Eye (tissue), 1 donor: ENCODE measurements at places on chromosomes 13 and 19.

- DNase-seq: no peak
Measured at GRCh38 chr13:32904266-32904665, 112.0 kb upstream of the KL start.

DNA sequence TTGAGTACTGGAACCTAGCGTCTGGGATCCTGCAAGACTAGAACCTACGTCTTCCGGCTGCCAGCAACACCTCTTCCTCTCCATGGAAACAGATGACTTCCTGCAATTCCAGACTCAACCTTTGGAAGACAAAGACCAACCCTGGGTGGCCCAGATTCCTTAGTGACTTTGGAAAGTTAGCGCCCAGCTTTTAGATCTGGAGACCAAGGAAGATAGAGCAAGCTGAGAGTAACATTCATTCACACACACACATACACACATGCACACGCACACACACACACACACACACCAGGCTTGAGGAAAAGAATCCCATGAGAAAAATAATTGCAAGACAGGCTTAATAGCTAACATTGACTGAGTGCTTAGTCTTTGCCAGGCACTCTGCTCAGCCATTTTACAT lies 788.9 kb downstream of the UQCRFS1 start:
- no peak for DNase-seq

DNA sequence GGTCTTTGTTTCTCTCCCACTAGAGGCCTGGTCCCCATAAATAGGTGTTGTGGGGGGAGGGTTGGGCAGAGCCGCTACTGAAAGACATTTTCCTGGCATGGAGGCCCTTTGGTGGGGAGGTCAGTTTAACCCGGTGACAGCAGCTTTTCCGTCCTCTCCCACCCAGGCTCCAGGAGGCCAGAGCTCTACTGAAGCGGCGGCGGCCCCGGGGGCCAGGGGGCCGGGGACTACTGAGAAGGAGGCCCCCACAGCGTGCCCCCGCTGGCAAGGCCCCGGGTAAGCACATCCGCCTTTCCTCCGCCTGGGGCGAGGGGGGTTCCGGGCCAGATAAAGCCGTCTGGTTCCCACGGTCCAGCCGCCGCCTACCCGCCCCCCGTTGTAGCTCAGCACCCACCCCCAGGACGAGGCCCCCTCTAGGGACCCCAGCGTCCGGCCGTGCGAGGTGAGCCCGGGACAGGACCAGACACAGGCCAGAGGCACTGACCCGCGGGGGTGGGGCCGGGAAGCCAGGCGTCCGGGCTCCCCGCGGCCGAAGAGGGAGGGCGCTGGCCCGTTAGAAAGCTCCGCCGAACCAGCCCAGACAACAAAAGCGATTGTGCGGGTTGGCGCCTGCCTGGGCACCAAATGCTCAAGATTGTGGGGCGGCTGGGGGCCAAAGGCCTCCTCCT lies 1.1 kb upstream of the LTBP4 start:
- DNase-seq: no peak

DNA sequence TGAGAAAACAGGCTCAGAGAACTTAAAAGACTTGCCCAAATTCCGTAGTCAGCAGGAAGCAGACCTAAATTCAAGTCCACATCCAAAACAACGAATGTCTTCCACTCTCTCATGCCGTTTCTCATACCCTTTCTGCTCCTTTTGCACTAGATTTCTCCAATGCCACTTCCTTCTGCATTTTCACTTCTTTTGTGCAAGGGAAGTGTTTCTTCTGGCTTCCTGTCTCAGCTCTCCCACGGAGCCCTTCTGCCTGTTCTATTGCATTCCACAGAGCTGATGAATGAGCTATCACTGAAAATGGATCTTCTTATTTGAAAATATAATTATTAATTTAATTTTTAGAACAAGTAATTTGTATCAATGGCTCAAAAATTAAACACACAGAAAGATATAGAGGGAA lies 56.1 kb upstream of the STK24 start:
- DNase-seq: no peak

DNA sequence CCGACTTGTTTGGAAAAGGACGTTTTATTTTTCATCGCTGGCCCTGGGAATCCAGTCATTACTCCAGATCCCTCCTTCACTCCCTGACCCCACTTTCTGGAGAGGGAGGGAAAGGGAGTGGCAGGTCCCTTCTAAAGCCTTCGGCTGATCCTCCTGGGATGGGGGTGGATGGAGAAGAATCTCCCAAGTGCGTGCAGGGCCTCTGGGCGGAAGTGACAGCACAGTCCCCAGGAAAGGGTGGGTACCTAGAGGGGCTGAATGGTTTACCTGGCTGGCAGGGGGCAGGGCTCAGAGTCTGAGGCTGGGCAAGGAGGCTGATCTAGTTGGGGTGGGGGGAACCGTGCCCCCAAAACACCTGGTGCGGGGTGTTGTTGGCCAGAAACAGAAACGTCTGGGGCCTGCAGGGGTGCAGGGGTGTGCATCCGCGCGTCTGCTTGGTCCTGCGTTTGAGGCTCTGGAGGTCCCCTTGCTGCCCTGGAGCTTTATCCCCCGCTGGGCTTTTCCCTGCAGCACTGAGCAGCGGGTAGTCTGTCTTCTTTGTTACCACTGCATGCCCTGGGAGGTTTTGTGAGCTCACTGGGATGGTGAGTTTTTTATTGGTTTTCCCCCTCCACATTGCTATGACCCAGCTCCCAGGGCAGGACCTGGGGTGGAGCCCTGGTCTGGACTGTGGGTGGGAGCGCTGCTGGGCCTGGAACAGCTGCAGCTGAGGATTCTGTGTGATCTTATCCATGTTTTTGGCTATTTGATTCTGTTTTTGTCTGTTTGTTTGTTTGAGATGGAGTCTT lies 3.0 kb upstream of the ZNF628 start:
- DNase-seq: no peak

- DNase-seq: peak; percentile 68
Measured at GRCh38 chr19:17025991-17026658, 485 bp downstream of the CPAMD8 start.

DNA sequence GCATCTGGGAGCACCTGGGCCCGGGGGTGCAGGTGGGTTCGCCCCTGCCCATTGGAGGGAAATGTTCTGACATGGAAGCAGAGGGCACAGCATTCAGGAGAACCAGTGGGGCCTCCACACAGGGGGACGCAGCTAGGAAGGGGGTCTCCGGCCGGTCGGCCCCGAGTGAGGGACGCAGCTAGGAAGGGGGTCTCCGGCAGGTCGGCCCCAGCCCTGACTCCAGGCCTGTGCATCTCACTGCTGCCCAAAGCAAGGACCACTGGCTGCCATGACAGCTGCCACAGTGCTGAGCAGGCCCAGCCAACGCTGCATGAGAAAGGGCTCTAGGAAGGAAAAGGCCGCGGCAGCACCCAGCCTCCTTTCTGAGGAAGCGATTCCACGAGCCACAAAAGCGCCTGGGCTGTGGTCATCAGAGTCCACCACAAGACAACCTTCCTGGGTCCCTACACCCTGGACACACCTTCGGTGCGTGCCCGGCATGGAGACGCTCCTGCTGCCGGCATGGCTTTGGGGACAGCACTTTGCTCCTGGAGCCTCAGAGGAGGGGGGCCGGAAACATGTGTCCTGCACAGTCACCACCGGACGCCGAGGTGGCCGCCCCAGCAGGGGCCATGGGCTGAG lies 9.7 kb downstream of the RASA3 start:
- no peak for DNase-seq

GRCh38 chr13:113110048-113110851 lies 4.7 kb downstream of the F7 start:
- DNase-seq: peak; percentile 71

- peak; percentile 95 for DNase-seq
Measured at GRCh38 chr19:510606-511100, 3.4 kb downstream of the TPGS1 start.

DNA sequence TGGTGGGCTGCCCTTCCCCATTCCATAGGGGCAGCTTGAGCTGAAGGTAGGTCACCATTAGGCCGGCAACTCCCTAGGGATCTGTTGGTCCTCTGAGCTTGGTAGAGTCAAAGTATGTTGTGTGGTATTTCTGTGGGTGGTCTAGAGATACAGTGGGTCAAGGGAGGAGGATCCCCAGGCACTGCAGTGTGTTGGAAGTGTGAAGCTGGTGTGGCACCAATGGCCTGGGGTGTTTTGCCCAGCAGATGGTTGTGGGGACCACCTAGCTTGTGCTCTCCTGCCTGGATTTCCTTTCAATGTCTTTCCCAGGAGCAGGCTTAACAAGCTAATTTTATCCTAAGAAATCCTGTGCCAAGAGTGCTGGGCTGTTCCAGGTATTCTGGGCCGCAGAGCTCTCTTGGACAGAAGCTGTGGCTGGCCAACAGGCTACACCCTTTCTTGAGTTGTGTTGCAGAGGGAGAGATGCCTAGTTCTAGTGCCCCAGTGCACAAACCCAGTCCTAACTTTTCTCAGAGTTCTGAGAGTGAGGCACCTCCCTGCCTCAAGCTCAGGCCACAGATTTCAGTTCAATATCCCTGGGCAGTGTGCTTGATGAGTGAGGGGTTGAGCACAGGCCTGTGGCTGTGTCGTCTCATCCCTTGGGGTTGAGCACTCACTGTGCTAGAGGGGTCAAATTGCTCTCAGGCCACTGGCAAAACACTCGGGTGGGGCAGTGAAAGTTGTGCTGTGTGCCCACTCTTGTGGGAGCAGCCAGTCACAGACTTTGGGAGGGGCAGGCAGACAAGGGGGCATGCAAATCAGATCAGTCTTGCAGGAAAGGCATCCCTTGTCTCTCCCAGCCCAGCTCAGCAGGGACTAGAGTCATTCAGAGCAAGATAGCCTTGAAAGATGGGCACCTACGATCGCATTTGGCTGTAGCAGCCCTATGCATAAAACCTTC lies 1806.1 kb upstream of the MIR17HG start:
- DNase-seq: no peak

- DNase-seq: peak; percentile 40
Measured at GRCh38 chr13:96821381-96821780, 172.9 kb downstream of the OXGR1 start.

DNA sequence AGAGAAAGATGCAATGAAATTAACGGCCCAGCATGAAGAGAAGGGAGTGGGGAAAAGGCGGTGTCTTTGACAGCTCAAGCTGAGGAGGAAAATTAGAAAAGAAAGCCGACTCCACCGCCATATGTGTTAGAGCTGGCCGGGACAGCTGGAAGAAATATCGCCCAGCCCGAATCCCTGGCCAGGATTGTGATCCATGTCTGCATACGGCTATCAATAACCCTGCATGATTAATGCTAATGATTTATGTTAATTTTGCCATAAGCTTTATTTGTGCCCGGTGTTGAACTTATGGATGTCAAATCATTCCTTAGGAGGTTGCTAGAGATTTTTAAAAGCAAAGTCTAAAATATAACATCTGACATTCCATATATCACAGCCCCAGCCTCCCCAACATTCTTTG lies 263.4 kb upstream of the ZNF507 start:
- DNase-seq: no peak

DNA sequence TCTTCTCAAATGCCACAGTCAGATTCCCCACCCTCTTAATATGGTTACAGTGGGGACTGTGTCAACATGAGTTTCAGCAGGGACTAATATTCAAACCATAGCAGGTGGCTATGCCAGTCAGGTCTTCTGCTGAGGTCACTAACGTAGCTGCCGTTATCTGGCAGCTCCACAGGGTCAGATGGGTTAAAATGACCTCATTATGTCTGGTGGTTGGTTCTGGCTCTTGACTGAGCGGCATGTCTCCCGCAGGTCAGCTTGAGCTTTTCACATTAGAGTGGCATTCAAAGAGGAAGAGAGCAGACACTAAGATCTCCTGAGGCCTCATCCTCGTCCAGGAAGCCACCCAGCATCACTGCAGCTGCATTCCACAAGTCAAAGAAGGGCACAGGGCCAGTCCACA lies 21.4 kb upstream of the IPO5 start:
- peak; percentile 62 for DNase-seq

DNA sequence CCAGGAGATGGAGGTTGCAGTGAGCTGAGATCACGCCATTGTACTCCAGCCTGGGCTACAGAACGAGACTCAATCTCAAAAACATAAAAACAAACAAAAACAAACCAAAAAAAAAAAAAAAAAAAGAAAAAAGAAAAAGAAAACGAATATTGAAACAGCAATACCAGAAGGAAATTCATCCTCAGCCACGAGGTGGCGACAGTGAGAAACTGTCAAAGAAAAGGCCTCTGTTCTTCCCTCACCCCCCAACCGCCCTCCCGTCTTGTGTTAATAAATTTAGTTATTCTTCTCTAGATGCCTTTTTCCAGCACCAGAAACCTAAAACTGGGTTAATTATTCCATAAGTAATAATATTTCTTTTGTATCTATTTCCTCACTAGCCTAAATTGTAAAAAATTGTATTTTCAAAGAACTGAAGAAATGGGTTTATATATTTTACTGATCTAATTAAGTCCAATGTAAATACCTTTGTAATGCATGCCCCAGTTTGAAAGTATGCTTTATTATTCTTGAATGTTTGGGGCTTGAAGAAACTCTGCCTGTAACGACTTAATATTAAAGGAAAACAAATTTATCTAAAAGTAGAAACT lies 38.6 kb downstream of the LIG4 start:
- DNase-seq: peak; percentile 12

DNA sequence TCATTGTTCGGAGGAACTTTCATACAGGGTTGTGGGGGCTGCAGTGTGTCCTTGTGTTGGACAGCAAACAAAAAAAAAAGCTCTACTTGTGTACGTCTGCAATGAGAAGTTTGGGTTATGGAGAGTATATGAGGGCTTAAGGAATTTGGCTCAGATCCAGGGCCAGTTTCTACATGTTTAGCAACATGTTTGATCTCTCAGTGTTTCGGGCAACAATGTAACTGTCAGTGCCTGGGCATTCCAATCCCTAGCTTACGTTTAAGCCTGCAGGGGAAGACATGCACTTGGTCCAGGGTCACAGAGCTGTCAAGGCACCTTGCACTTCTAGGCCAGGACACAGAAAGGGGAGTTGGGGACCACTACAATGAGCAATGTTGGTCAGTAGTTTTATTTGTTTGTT lies 13.9 kb downstream of the ZNF543 start:
- peak; percentile 45 for DNase-seq

GRCh38 chr13:99985241-99985874 lies 3.8 kb downstream of the ZIC2 start:
- peak; percentile 76 for DNase-seq

GRCh38 chr13:76123548-76123947 lies 487.4 kb downstream of the LMO7 start:
- no peak for DNase-seq

GRCh38 chr13:105660561-105660960 lies 874.9 kb downstream of the EFNB2 start:
- no peak for DNase-seq

- DNase-seq: peak; percentile 77
Measured at GRCh38 chr13:29884671-29885430, 34.4 kb upstream of the UBL3 start.

GRCh38 chr13:44715287-44716230 lies 139.4 kb upstream of the TSC22D1 start:
- no peak for DNase-seq

GRCh38 chr19:31127134-31127967 lies 221.9 kb downstream of the TSHZ3 start:
- no peak for DNase-seq

- DNase-seq: no peak
Measured at GRCh38 chr13:33340631-33341030, 55.1 kb upstream of the STARD13 start.
